ENCODE measurements at places on chromosomes 6 and 20. TPM values are rescaled to one million over a fixed set of nuclear protein-coding genes. Genes with fewer than 3 reads are reported as not detected.

WFDC12 gene
- total RNA-seq, result not detected

GRCh38 chr20:23296841-23297701, 53.5 kb upstream of the NXT1 start:
- no peak overlapping the region for H3K4me3 ChIP-seq
- H3K27me3 ChIP-seq, result no peaks in the 10 kb centered on the region
- H3K36me3 ChIP-seq, result no peaks in the 10 kb centered on the region
- no peak overlapping the region for H3K27ac ChIP-seq

GRCh38 chr20:3894796-3895195, 5.6 kb downstream of the PANK2 start:
- H3K27me3 ChIP-seq, result no peaks in the 10 kb centered on the region
- DNase-seq, result no peak
- no peaks in the 10 kb centered on the region for H3K36me3 ChIP-seq
- H3K4me1 ChIP-seq, result peaks cover 60% of the 10 kb centered on the region
- no peak overlapping the region for H3K4me3 ChIP-seq

PREX1 gene
- 72.9 TPM for total RNA-seq
